ENCODE measurements at places on chromosomes 11 and 22. TPM values are rescaled to one million over a fixed set of nuclear protein-coding genes. Genes with fewer than 3 reads are reported as not detected.

The DNAJB7 gene
- not detected for total RNA-seq

The TENM4 gene
- total RNA-seq: 1.5 TPM

The RAG1 gene
- total RNA-seq: 0.83 TPM

The MS4A14 gene
- 0.34 TPM for total RNA-seq

The OR2AT4 gene
- not detected for total RNA-seq

The OR2D2 gene
- not detected for total RNA-seq

The NELL1 gene
- 0.09 TPM for total RNA-seq

The WNT7B gene
- total RNA-seq: not detected

The THY1 gene
- 2.9 TPM for total RNA-seq

The CARD10 gene
- 8.5 TPM for total RNA-seq

The SLC43A3 gene
- total RNA-seq: 27.9 TPM

The RPS6KB2 gene
- 29.0 TPM for total RNA-seq

The OR51B2 gene
- total RNA-seq: not detected

The MRGPRX4 gene
- not detected for total RNA-seq

The DUSP8 gene
- total RNA-seq: 13.5 TPM

The DDI1 gene
- total RNA-seq: not detected

The CRYAB gene
- total RNA-seq: 5,489 TPM

The WNT11 gene
- 2.1 TPM for total RNA-seq

The MS4A6E gene
- total RNA-seq: not detected

The IGSF22 gene
- total RNA-seq: 1.1 TPM

The SEZ6L gene
- total RNA-seq: 0.26 TPM

The B3GAT1 gene
- 0.29 TPM for total RNA-seq

The YPEL1 gene
- 4.7 TPM for total RNA-seq

The FGF19 gene
- total RNA-seq: not detected

The MCHR1 gene
- total RNA-seq: 3.2 TPM

The CD3D gene
- 1.9 TPM for total RNA-seq

The MS4A7 gene
- 35.5 TPM for total RNA-seq

The MISFA gene
- total RNA-seq: 8.2 TPM

The CYB5R2 gene
- total RNA-seq: 3.1 TPM

The APOL5 gene
- not detected for total RNA-seq

The TYR gene
- total RNA-seq: not detected

The OR8G5 gene
- total RNA-seq: not detected

The GRIA4 gene
- total RNA-seq: not detected

The TESMIN gene
- 0.89 TPM for total RNA-seq

The SCN3B gene
- total RNA-seq: 0.91 TPM

The RNF214 gene
- 20.6 TPM for total RNA-seq

The OR8U1 gene
- total RNA-seq: not detected

The TSG101 gene
- 58.4 TPM for total RNA-seq

The APLNR gene
- total RNA-seq: 18.0 TPM

The PAX6 gene
- not detected for total RNA-seq

The CELSR1 gene
- total RNA-seq: 7.9 TPM

The OR10D3 gene
- not detected for total RNA-seq

The IL10RA gene
- total RNA-seq: 12.1 TPM

The MLC1 gene
- 0.14 TPM for total RNA-seq
